ENCODE measurements at places on chromosomes 16 and 17.
A peak's percentile ranks its signal among the peaks of the same experiment; 100 is the strongest.

DNA sequence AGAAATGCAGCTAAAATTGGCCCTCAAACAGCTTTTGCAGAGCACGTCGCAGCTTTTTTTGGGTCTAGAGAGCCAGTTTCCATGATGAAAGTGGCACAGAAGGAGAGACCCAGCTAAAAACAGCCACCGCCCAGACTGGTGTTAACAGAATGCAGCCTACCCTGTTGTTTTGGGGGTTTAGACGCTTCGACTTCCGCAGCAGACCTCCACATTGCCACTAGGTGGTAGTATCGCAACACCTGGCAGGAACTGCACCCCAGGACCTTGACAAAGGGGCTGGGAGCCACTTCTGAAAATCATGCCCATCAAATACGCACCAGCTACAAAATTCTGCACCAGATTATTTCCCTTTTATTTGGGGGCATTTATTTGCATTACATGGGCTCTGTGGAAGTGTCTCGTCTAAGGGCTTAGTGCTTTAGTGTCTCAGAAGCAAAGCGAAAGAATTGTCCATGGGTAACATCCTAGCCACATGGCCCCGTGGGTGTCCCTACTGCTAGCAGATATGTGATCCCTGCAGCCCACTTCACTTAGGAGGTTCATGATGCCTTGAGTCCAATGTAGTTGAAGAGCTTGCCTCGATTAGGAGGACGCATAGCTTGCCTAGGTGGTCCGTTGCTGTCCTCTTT, 167.1 kb downstream of the HAPSTR1 start:
- DNase-seq, result peak; percentile 65

DNA sequence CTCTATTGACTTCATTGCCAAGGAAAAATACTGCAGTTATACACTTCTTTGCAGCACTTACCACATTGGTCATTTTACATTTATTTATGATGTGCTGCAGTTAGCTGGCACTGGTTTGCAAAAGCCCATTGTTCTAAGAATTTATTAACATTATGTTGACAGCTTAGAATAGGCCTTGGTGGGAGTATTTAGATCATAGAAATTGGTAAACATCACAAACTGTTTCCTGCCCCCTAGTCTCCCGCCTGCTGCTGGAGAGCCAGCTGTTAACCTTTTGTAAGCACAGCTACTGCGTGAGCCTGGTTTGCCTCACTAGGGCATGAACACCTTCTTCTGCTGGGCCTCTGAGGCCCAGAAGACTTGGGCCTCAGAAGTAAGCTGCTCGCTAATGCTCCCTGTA, 651.4 kb upstream of the GOT2 start:
- DNase-seq, result no peak

DNA sequence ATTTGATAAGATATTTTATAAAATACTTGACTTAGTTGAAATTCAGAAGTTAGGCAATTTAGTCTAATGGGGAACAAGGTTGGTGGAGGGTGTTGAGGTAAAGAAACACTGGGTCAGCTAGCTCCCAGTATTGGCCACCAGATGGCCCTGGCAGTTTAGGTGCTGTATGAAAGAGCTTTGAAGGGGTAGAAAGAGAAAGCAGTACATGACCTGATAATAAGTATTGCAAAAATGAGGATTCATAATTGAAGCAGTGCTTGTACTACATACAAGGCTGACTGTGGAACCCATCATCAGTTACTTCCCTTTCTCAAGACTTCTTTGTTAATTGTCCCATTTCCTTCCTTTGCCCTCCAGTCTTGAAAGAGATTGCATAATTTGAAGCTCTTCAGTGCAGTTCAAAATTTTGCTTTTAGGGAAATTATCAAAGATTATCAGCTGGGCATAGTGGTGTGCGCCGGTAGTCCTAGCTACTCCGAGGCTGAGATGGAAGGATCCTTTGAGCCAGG, 29.4 kb downstream of the TANC2 start:
- DNase-seq, result peak; percentile 17

- no peak for DNase-seq
Observed at GRCh38 chr17:40525294-40525693, 23.9 kb upstream of the TNS4 start.

- DNase-seq, result no peak
Observed at GRCh38 chr17:76675648-76676047, 32.1 kb upstream of the ST6GALNAC1 start.

- no peak for DNase-seq
Observed at GRCh38 chr16:23293016-23293415, 9.1 kb upstream of the SCNN1B start.

- no peak for DNase-seq
Observed at GRCh38 chr17:68710035-68710780, 109.0 kb upstream of the FAM20A start.

- no peak for DNase-seq
Observed at GRCh38 chr16:58393138-58393504, 850 bp downstream of the GINS3 start.

DNA sequence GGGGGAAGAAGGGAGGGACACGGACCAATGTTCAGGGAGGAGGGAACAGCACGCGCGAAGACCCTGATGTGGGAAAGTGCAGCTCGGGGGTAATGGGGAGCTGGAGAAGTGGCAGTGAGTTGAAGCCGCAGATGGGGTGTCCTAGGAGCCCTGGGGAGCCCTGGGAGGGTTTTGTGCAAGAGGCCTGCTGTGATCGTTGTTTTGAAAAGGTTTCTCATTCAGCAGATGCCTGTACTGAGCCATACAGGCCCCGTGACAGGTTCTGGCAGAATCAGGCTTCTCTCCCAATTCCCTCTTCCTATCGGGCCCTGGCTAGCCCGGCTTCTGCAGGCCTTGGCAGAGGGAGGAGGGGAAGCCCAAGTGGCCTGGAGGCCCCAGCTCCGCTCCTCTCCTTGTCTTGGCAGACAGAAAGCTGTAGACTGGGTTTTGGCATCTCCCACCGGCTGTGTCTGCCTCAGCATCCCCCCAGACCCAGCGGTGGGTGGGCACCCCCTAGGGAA, 38.4 kb upstream of the EMP2 start:
- peak; percentile 60 for DNase-seq

- DNase-seq, result no peak
Observed at GRCh38 chr17:60442271-60443173, 20.2 kb downstream of the CHCT1 start.

DNA sequence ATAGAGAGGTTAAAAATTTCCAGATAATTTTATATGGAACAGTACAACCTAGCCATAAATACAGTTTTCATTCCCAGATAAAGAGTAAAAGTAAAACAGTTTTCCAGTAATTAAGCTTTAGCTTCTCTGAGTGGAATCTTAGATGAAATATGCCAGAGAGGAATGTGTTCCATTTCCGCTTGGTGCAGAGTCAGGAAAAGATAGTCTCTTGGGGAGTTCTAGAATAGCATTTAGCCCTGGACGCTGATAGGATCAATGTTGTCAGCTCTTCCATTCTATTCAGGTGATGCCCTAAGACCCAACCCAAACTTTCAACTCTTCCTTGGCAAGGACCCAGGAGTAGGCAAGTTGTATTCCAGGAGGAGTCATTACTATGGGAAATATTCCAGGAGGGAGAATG, 30.9 kb upstream of the ABCA3 start:
- no peak for DNase-seq

DNA sequence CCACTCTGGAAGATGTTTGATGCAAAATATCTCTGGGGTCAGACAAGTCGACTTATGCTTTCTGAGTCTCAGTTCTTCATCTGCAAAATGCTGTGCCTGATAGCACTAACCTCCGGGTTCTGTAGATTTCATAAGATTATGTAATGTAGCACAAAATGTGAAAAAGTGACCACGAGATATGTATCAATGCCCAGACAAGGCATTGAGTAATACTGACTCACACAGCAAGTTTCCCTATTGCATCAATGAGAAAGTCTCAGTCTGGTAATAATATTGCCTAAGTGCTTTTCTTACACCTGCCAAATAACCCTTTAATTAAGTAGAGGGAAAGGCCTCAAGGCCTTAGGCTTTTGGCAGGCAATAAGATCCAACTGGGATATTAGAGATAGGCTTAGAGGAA, 41.4 kb upstream of the MMP2 start:
- DNase-seq, result no peak

- DNase-seq, result no peak
Observed at GRCh38 chr16:73565263-73565662, 517.3 kb upstream of the ZFHX3 start.

GRCh38 chr16:11262915-11263314, 6.2 kb downstream of the TNP2 start:
- no peak for DNase-seq

DNA sequence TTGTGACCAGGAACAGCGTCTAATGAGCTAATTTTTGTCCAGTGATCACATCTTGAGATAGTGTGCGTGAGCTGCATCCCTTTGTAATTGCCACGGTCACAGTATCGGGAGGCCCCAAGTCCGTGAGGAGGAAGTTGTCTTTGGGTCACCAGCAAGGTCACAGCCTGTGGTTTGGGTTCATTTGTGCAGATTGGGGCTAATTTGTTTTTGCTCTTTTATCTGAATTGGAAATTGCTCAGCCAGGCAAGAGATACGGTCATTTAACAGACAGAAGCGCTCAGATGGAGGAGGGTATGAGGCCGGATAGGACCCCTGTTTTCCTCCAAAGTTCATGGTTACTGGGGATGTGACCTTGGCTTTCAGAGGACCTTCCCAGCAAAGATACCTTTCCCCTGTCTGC, 174.1 kb downstream of the SNX29 start:
- no peak for DNase-seq

DNA sequence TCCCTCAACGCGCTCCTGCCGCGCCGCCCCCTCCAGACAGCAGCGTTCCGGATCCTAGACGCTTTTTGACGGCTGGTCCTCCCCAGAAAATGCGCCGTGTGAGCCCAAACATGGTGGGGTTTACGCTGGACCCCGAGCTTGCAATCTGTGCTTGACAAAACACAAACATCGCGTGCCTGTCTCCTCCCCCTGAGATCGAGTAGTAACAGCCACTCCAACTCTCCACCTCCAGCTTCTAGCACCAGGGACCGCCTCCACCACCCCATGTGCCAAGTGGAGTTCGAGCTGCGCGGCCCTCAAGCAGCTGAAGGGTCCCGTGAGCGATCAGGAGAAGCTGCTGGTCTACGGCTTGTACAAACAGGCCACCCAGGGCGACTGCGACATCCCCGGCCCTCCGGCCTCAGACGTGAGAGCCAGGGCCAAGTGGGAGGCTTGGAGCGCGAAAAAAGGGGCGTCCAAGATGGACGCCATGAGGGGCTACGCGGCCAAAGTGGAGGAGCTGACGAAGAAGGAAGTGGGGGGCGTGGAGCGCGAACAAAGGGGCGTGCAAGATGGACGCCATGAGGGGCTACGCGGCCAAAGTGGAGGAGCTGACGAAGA, 656 bp upstream of the GEMIN4 start:
- peak; percentile 62 for DNase-seq

GRCh38 chr17:20992987-20993862, 49.6 kb downstream of the USP22 start:
- DNase-seq, result peak; percentile 68

- no peak for DNase-seq
Observed at GRCh38 chr17:6286233-6286632, 148.7 kb downstream of the AIPL1 start.

DNA sequence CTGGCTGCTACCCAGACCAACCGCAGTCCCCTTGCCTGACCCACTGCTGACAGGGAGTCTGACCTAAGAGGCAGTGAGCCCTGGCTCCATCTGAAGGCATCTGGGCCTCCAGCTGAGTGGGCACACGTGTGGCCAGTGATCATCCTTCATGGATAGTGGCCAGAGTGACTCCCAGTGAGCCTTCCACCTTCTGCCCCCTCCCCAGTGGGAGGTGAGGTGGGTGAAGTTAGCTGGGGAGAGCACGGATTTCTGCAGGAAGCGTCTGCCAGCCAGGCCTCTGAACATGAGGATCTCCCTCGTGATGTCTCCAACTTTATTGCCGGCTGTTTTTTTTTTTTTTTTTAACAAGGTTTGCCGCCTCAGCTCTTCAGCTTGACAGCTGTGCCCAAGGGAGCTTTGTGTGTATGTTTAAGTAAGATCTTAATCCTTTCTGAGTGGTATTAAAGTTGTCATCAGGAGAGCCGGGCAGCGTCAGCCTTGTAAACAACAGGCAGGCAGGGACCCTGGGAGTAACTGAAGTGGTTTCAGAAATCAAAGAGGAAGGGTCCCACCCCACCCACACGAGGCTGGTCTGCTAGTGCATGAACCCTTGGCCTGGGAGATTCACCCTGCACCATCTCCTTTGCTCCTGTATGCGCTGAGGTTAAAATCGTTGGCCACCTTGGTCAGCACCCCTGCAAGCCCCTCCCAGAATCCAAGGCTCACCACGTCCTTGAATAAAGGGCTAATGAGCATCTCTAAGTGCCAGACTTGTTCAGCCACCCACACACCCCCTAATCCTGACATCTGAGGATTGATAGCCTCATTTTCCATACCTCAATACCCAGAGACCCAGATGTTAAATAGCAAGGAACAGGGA, 33.3 kb downstream of the RHBDL3 start:
- no peak for DNase-seq

GRCh38 chr17:49498029-49498615, 3.0 kb downstream of the NGFR start:
- no peak for DNase-seq

- no peak for DNase-seq
Observed at GRCh38 chr17:1496869-1497268, 4.4 kb upstream of the MYO1C start.

GRCh38 chr16:66996324-66996982, 8.1 kb downstream of the CES4A start:
- DNase-seq, result peak; percentile 37

DNA sequence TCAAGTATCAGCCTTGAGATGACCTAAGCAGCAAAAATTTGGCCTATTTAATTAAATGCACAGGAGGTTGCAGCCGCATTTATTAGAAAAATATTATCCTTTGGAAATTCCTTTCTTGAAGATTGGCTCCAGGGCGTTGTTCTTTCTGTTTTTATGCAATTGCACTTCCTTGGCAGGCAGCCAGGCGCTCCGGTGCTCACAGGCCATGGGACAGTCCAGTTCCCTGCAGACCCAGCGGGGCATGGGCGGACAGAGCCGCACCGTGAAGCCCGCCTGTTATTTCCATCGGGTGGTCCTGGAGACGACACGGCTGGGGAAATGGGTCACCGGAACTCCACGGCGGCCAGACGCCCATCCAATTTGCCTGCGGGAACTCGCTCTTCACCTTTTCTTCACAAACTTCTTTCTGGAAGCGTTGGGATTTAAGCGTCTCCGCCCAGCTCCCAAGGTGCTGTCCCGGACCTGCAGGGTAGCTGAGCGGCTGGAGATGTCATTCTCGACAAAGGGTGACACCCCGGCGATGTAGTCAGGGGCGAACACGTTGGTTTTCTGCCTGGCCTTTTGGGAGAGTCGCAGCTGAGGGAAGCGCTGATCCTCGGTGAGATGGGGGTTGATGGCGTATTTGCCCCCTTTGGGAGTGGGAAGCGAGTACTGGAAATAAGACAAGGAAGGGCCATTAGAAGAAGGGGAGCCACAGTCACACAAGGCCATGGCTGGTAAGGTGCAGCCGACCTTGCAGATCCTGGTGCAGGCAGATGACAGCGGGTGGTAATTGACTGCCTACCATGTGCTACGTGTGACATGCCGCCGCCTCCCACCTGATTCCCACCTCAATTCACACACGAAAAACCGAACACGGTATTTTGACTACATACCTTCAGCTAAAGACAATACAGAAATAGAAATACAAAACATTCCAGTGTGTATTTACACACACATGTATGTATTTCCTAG, 12.5 kb downstream of the NOB1 start:
- DNase-seq, result peak; percentile 55

GRCh38 chr16:72905581-72905980, 142.3 kb downstream of the ZFHX3 start:
- no peak for DNase-seq

- DNase-seq, result no peak
Observed at GRCh38 chr17:37844977-37845293, 79.3 kb upstream of the TBC1D3K start.

- no peak for DNase-seq
Observed at GRCh38 chr16:68344252-68344651, 33.4 kb downstream of the PRMT7 start.

GRCh38 chr16:26724189-26724588, 342.5 kb upstream of the C16orf82 start:
- no peak for DNase-seq

Data from G401 (cell line).